ENCODE measurements at places on chromosomes 6 and 20. TPM values are rescaled to one million over a fixed set of nuclear protein-coding genes. Genes with fewer than 3 reads are reported as not detected.
A peak's percentile ranks its signal among the peaks of the same experiment; 100 is the strongest.

MDFI gene
- 62.6 TPM for total RNA-seq

RAMACL gene
- total RNA-seq, result 2.4 TPM

SRSF12 gene
- total RNA-seq, result 5.9 TPM

- no peak for DNase-seq
These were observed 211.5 kb downstream of the SOX4 start for GRCh38 chr6:21804941-21805610.

DNA sequence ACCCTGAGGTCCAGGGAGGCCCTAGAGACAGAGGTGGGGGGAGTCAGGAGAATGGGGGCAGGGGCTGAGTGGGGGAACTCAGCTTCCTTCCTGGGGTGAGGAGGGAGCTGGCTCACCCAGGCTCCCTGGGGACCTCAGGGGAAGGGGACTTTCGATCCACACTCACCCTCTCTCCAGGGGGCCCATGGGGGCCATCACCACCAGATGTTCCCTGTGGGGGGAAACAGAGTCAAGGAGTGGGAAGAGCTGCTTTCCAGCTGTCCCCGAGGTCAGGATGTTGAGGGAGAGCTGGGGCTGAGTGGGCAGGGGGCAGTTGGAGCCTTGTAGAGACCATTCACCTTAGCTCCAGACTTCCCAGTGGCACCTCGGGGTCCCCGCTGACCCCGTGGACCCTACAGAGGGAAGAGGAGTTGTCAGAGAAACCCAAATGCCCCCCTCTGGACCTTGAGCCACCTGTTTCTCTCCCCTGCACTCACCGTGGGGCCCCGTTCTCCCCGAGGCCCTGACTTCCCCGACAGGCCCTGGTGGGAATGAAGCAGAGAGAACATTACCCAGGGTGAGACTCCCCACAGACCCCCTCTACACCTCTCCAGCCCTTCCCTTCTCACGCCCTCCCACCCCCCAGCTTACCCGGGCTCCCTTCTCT lies 18.6 kb downstream of the COL11A2 start:
- DNase-seq, result peak; percentile 59

DNA sequence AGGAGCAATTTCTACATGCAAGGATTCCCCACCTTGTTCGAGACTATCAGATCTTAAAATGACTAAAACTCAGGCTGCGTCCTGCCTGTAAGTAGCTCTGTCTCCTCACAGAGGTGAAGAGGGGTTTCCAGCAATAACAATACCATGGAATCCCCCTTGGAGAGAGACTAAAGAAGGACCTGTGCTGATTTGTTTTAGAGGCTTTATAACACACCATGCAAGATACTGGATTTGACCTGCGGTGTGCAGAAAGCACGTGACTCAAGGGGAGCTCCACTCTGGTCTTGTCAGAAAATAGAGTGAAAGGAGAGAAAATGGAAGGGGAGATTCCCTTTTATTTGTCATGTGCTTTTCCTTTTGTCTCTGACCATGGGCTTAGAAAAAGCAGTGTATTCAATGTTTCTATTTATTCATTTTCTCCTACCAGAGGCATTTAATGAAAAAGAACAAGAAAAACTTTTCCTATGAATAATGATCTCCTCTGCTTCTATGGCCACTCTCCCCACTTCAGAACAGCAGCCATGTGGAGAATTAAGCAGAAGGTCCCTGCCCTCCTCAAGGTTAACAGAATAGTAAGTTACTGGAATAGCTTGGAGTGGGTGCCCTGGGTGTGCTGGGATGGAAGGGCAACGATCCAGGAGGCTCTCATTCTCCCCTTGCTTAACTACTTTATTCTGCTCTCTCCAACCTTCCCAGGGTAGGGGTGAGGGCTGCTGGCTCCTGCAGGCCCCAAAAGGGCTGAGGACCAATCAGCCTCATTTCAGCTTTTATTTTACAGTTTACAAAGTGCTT lies 19.2 kb upstream of the MRPS10 start:
- DNase-seq, result peak; percentile 37

DNA sequence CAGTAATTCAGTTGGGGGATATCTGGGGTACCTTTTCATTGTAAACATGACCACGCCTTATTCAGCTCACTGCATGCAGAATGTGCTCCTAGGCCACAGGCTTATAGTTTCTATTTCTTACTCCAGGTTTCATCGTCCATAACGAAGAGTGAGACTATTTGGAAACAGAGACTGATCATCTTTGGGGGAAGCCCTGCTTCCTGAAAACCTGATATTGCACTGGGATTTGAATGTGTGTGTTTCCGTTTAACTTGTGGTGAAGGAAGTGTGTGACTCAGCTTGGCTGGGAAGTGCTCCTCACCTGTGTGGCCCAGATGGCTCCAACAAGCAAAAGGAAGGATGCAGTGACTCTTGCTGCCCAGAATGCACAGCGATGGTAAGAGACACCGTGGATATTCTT lies 19.6 kb upstream of the LTV1 start:
- no peak for DNase-seq

GRCh38 chr20:37158248-37158647 lies 20.9 kb upstream of the RPN2 start:
- no peak for DNase-seq

GRCh38 chr20:52105442-52106422 lies 85.8 kb downstream of the ZFP64 start:
- DNase-seq, result no peak

DNA sequence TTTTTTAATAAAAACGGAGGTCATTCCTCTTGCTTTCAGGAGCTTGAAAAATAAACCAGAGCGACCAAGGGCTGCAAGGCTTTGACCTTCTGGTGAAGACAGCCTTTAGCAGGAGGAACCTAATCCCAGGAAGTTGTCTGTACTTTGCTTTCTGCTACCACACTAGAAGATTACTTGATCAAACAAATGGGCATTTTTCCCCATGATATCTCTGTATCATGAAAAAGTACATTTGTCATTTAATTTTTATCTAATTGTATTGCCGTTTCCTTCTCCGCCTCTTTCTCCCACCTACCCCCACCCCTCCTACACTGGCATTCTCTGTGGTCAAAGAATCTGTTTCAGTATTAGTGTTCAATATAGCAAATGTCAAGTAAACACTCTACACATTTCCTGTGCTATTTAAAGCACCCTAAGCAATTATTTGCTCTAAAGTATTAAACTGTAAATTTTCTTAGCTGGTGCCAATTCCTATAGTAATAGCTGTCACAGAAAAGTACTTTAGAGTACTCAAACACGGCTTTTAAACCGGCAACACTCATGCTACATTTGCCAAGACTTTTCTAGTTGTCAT lies 29.7 kb downstream of the ATXN1 start:
- DNase-seq, result no peak

DNA sequence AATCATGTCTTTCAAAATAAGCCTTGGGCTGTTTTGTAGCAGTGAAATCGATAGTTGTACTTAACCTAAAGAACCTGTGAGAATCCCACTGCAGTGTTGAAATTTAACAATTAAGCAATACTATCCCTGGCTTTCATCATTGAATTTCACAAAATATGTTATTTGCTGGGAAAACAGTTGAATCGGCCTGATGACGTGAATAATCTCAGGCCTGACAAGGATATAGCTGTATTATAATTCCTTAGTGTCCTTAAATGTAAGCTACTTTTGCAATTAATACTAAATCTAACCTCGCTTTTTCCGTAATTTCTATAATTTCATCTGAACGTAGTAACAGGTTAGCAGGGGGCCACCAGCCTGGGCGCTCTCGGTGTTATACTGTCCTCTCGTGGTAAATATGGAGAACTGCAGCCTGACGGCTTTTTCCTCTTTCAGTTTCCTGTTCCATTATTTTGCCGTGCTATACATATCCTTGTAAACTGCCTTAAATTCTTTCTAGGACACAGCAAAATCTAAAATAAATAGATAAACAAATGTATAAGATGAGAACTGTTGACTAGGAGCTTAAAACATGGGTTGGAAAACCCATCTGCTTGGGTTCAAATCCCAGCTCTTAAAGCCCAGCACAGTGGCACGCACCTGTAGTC lies 24.0 kb downstream of the MTFR2 start:
- no peak for DNase-seq

DNA sequence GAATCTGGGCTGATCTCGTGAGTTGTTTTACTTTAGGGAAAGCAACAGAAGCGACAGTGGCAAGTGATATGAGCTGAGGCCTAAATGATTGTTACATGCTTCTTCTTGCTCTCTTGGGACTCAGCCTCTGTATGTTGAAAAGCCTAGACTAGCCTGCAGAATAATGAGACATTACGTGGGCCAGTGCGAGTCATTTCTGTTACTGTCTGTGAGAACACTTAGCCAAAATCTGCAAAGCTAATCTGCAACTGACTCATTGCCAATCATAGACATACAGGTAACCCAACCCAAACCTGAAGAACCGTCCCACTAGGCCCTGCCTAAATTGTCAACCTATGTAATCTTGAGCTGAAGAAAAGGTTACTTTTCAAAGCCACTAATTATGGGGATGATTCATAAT lies 77.4 kb upstream of the F13A1 start:
- DNase-seq, result no peak
